ENCODE measurements at places on chromosomes 13 and 19.
A peak's percentile ranks its signal among the peaks of the same experiment; 100 is the strongest.

DNA sequence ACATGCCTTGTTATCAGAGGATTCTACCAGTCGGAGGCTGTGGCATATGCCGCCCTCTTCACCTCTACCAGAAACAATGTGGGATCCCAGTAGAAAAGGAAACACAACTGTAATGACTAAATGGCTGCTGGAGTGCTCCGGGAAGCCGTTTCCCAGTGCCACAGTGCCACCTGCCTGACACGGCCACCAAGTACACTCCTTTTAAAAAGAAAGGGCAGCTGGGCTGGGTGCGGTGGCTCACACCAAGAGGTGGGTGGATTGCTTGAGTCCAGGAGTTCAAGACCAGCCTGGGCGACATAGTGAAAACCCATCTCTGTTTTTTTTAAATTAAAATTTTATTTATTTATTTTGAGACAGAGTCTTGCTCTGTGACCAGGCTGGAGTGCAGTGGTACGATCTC lies 67.3 kb downstream of the TRPM4 start:
- DNase-seq: no peak

GRCh38 chr19:17794731-17795494 lies at the start of gene B3GNT3:
Gene B3GNT3, plus strand, starts transcription at chr19:17795138. Its CDS starts 12,670 bp downstream, at chr19:17807808.
- DNase-seq: no peak

GRCh38 chr19:56667311-56667870 lies 4.2 kb downstream of the ZNF835 start:
- no peak for DNase-seq

GRCh38 chr13:60211548-60211947 lies 47.8 kb upstream of the DIAPH3 start:
- DNase-seq: no peak

DNA sequence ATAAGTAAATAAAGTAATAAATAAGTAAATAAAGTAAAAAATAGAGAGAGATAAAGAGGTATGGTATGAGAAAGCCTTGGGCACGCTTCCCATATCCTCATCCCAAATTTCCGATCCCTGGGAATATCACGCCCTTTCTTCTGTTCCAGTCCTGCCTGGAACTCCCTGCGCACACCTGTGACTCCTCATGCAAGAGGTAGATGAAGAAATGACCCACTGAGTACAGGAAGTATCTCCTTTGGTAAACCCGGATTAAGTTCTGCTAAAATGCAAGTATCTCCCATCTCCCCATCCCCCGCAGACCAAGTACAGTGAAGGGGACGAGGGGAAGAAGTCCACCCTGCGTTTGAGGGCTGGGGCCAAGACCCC lies 399 bp upstream of the ZNF136 start:
- DNase-seq: no peak

- DNase-seq: no peak
Measured at GRCh38 chr13:112733661-112734379, 44.0 kb downstream of the ATP11A start.

DNA sequence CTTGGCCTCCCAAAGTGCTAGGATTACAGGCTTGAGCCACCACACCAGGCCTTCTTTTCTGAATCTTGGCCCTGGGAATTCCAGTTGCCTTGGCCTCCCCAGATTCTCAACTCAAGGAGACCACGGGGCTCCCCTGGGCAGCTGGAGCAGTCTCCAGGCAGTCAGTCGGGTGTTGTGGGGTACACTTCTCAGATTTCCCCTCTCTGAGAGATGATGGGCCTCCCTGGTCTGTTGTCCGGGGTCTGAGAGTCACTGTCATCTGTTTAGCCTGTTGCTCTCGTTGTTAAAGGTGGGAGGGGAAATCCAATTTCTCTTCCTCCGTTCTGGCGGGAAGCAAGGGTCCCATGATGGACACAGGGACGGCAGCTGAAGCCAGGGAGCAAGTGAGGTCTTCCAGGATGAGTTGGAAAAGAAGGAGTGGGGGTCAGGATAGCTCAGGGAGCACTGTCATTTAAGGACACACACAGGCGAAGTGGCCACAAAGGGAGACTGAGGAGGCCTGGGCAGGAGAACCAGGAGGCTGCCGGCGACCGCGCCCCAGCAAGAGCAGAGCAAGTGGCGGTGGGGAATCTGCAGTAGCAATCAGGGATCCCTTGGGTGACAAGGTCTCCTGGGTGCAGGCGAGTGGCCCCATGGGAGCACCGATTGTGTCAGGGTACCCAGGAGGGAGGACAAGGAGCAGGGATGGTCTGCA lies 15.7 kb downstream of the WTIP start:
- no peak for DNase-seq

- no peak for DNase-seq
Measured at GRCh38 chr13:74210693-74211393, 76.6 kb upstream of the KLF12 start.

DNA sequence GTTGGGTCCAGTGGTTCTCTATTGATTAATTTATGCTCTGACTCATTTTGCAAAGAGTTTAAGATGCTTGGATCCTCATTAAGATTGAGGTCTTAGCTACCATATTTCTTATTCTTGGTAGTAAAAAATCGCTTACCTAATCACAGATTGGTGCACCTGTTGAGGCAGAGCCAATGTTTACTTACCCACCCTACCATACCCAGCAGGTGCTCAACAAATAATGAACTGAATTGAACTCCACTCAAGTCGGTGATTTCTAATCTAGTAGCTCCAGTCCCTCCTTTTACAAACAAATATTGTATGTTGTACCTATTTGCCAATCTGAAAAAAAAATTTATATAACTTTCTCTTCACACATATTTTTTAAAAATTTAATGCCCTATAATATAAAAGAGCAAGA lies 361.0 kb downstream of the FGF14 start:
- no peak for DNase-seq

DNA sequence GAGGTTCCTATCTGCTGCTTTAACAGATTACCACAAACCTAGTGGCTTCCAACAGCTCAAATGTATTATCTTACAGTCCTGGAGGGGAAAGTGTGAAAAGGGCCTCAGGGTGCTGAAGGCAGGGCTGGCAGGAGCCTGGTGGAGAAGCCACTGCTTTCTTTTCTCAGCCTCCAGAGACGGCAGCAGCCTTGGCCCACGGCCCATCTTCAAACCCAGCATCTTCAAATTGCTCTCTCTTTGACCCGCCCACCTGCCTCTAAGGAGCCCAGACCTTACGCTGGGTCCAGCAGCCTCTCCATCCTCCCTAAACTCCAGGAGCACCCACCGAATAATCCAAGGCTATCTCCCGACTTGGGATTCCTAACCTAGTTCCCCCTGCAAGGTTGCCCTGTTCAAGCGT lies 35.6 kb downstream of the C13orf46 start:
- DNase-seq: no peak

DNA sequence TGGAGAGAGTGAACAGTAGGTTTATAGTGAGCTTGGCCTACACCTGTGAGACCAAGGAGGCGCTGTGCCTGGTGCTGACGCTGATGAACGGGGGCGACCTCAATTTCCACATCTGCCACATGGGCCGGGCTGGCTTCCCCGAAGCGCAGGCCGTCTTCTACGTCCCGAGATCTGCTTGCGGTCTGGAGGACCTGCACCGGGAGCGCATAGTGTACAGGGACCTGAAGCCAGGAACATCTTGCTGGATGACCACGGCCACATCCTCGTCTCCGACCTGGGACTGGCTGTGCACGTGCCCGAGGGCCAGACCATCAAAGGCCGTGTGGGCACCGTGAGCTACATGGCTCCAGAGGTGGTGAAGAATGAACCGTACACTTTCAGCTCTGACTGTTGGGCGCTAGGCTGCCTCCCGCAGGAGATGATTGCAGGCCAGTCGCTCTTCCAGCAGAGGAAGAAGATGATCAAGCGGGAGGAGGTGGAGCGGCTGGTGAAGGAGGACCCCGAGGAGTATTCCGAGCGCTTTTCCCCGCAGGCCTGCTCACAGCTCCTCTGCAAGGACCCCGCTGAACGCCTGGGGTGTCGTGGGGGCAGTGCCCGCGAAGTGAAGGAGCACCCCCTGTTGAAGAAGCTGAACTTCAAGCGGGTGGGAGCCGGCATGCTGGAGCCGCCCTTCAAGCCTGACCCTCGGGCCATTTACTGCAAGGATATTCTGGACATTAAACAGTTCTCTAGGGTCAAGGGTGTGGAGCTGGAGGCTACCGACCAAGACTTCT lies 139.0 kb downstream of the ZDHHC20 start:
- no peak for DNase-seq

DNA sequence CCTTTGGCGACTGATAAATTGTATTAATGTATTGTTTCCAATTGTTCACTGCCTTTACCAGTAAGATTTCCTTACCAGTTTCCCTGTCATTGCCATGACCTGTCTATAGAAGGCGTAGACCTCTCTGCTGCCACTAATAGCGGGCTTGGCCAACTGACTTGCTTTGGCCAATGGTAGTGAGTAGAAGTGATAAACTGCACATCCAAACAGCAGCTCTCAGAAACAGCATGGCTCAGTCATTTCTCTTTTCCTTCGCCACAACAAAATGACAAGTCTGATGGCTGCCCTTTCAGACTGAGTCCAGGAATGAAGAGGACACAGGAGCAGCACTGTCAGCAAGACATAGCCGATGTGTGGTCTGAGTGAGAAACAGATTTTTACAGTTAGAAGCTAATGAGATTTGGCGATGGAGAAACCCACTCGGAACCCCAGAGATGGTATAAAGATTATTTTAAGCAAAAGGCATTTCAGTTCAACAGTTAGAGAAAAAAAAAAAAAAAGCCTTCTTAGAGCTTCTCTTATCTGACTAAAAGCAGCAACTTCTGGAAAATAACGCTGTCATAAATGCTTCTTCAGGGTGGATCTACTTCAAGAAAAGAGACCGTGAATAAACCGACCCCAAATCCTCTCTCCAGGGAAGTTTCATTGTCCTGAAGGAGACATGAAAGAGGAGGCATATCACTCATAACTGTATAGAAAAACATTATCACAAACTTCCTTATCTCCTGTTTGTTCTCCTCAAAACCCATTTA lies 42.0 kb upstream of the TM9SF2 start:
- DNase-seq: no peak

- no peak for DNase-seq
Measured at GRCh38 chr13:111318386-111318785, 2.1 kb upstream of the TEX29 start.

GRCh38 chr13:114142640-114143490 lies 10.4 kb upstream of the RASA3 start:
- peak; percentile 92 for DNase-seq

DNA sequence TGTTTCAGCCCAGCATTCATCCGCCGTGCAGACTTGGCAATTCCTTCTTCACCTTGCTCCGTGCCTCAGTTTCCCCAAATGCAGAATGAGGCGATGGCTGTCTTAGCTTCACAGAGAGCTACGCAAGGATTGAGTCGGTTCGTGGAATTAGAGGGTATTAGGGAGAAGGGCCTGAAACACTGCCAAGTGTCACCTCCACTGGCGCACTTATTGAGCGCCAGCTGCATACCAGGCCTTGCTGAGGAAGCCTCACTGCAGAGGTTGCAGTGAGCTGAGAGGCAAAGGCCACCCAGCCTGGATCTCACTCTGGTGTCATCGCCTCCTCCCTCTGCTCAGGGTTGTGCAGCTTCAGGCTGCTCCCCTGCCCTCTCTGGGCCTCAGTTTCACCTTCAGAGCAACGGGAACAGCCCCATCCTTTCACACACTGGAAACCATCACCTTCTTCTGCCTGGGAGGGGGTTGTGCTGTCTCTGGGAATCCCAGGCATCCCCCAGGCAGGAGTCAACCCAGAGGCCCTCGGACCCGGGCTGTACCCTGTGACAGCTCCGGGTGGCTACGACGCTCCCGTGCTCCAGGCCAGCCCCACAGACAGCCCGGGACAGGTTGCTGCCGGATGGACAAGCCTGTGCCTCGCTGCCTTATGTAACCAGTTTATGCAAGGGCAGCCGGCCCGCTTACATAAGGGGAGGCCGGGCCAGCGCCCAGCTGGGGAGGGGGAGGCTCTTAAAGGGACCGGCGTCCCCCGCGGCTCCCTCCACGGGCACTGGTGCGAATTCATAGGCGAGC lies 31.9 kb downstream of the NFIC start:
- no peak for DNase-seq

- no peak for DNase-seq
Measured at GRCh38 chr13:95722241-95722640, 45.3 kb downstream of the DNAJC3 start.

DNA sequence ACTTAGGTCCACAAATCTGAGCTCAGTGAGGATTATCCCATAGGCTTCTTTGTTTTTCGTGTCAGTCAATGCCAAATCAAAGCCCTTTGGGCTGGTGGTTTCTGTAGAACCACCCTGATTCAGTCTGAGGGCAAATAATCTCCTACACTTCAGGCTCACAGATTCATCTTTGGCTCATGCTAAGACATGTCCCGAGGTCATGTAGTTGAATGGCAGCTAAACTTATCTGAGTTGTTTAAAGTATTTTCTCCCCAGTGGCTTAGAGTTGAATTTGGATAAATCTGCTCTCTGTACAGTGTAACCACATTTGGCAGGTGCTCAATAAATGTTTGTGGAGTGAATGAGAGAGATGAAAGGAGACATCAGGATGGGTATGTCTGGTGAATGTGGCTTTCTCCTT lies 13.1 kb upstream of the SLC25A42 start:
- no peak for DNase-seq

DNA sequence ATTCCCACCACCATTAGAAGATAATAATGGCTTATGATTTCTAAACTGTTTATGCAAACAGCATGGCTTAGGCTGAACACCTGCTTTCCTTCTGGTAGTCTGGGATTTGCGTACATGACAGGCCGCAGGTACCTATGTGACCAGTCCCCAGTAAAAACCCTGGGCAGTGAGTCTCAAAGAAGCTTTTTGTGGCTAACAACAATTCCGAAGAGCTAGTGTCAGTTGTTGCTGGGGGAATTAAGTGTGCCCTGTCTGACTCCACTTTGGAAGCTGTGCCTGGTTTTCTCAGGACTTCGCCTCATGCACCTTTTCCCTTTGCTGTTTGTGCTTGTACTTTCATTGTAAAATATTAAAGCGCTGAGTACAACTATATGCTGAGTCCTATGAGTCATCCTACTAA lies 250.2 kb upstream of the MIR17HG start:
- DNase-seq: no peak

DNA sequence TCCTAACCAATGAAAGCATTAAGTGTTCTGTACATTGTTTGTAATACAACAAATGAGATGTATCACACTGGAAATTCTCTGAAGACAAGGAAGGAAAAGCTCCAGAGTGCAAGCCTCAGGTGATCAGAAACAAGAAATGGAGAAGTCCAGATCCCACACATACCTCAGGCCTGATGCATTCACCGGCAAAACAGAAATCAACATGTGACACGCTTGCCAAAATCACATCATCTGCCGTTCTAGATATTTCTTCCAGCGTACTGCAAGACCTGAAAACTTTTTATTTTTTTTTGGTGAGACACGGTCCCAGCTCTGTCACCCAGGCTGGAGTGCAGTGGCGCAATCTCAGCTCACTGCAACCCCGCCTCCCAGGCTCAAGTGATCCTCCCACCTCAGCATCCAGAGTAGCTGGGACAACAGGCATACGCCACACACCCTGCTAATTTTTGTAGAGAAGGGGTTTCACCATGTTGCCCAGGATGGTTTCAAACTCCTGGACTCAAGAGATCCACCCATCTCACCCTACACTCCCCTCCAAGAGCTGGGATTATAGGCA lies 48.6 kb downstream of the FOXO1 start:
- DNase-seq: no peak

GRCh38 chr19:50465986-50466705 lies 10.2 kb upstream of the EMC10 start:
- DNase-seq: no peak
